Cerebellar cortex (tissue), 1 donor: ENCODE measurements at places on chromosomes 12 and 14.

GRCh38 chr12:3662521-3662921 is 90.4 kb downstream of the CRACR2A start:
- no peak for DNase-seq

- no peak for DNase-seq
These were observed 3.1 kb downstream of the DGKA start for GRCh38 chr12:55933799-55934742.

GRCh38 chr12:4483885-4484823 is 38.5 kb upstream of the FGF6 start:
- no peak for DNase-seq

GRCh38 chr12:113815031-113815430 is 151.1 kb downstream of the RBM19 start:
- no peak for DNase-seq

- no peak for DNase-seq
These were observed 806 bp downstream of the LTBR start for GRCh38 chr12:6384499-6385436.

- peak; percentile 32 for DNase-seq
These were observed 1.1 kb downstream of the ADSS1 start for GRCh38 chr14:104724981-104725771.

DNA sequence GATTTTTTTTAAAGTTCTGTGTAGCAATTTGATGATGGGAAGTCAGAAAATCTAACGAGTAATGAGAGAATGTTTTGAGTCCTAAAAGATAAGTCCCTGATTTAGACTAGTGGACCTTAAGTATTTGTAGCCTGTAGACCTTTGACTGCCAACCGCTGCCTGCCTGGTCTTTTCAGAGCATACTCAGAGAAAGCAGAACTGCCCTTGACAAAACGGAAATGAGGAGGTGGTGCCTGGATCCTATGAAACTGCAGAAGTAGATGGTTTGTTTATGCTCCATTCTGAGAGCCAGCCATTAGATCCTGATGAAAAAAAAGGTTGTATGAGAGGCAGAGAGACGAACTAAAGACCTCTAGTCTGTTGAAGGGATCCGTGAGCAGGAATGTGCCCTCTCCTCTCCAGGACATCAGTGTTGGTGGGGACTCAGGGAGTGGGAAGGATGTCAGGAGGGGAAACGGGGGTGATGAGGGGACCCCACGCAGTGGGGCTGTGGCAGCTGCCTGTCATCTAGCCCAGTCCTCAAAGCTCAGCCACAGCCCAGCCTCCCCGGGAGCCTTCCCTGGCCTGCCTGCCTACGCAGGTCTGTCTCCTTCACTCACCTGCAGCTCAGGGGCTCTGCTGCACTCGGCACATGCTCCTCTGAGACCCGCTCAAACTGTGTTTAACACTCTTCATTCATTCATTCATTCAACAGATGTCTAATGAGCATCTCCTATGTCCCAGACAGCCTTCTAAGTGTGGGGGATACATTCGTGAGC is 447.5 kb downstream of the AACS start:
- DNase-seq: no peak

GRCh38 chr12:114237230-114237629 is 168.7 kb downstream of the TBX5 start:
- DNase-seq: no peak

DNA sequence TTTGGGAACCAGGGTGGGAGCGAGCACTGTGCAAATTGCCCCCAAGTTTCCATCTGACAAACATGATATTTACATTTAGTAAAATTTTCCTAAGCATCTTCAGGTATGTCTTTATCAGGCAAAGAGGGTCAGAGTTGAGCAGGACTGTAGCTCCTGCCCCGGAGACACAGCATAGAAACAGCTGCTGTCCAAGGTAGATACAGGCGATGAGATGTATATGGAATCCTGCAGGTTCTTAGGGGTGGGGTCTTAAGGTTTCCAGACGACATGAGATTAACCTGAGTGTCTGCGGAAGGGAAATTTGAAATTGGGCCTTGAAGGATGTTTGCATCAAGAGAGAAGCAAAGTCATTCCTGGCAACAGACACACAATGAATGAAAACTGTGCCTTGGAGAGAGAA is 998.8 kb downstream of the AACS start:
- no peak for DNase-seq

DNA sequence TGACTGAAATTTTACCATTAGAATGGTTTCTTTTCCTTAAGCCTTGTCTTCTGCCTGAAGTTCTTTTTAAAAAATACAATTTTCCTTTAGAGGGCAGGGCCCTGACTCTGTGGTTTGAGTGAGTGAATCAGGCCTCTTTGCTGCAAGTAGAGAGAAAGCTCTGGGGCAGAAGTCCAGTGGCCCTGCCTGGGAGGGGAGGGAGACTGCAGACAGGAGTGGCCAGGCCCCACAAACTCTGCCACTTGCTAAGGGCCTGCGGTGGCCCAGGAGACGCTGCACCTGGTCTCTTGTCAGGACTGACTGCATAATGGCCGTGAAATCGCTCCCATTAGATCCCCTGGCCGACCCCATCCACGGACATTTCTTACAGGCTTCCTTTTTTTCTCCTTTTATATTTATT is 25.5 kb downstream of the TSPAN11 start:
- DNase-seq: no peak

DNA sequence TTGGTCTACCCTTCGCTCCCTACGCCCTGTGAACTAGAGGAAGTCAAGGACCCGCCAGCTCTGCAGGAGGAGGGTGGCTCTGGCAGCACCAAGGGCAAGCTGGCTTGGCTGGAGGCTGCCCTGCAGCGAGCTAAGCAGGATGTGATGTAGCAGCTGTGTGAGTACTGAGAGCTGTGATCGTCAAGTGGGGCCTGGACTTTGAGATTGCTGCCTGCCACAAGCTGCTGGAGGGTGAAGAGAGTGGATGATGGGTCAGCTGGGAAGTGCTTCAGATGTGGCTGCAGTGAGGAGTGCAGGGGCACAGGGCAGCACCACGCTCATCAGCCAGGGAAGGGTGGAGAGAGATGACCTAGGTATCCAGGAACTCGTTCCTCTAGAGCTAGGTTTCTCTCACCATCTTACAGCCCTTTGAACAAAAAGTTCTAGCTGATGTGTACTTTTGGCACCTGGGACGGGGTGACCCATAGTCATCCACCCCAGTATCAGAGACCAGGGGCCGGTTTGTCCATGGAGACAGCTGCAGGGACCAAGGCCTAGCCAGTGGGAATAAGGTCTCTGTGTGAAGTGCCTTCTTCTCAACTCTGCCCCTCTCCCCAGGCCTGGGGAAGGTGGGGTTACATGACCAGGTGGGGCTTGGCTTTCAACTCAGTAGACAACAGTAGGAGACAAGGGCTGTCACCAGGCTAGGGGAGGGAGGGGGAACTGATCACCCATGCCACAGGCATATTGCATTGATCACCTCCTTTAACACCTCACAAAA is 3.2 kb downstream of the KRT86 start:
- no peak for DNase-seq

- no peak for DNase-seq
These were observed 304.1 kb downstream of the ACSS3 start for GRCh38 chr12:81381951-81382350.

DNA sequence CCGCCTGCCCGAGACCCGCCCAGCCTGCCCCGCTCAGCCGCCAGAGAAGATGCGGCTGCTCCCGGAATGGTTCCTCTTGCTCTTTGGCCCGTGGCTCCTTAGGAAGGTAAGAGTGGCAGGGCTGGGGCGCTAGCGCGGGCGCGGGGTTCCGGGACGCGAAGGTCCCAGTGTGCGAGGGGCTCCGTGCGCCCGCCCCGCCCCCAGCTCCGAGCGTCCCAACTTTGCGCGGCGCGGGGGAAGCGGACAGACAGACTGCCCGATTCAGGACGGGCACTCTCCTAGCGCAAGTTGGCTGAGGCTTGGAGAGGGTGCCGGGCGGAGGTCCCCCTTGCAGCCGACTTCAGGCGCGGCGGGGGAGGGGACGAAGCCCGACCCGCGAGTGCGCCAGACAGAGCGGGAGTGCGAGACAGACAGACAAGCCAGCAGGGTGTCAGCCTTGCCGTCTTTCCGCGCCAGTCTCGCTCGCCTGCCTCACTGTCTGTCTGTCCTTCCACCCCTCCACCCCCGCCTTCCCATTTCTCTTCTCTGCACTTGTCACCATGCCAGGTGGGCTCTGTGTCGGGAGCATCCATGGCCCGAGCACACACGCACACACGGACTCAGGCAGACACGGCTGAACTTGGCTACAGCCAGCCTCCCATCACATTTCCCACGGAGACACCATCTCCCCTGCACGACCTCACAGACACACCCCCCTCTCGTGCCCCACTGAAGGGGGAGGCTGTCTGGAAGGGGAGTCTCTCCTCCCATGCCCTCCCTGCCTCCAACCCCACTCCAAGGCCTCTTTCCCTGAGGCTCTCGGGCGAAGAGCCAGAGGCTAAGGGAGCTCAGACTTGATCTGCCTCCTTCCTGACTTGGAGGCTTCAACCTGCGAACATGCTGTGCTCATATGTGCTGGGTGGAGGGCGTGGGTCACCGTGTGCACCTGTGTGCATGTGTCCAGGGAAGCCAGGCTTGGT is 606 bp downstream of the NXPH4 start:
- peak; percentile 68 for DNase-seq

DNA sequence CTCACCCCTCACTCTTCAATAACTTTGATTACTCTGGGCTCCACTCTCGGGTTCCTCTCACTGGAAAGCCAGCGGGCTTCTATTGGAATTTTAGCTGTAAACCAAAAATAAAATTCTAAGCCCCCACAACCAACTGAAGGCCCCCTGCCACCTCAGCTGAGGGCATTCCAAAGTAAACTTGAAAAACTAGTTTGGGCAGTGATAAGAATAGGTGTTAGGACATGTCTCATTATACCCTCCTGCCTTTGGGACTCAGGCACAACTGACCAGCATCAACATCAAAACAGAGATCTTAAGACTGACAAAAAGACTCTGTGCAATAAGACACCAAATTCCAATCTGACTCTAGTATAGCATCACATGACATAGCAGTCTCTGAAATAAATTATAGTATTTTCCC is 11.9 kb upstream of the TSPAN9 start:
- DNase-seq: no peak

- peak; percentile 43 for DNase-seq
These were observed 27.4 kb upstream of the GUCY2C start for GRCh38 chr12:14723763-14724162.

DNA sequence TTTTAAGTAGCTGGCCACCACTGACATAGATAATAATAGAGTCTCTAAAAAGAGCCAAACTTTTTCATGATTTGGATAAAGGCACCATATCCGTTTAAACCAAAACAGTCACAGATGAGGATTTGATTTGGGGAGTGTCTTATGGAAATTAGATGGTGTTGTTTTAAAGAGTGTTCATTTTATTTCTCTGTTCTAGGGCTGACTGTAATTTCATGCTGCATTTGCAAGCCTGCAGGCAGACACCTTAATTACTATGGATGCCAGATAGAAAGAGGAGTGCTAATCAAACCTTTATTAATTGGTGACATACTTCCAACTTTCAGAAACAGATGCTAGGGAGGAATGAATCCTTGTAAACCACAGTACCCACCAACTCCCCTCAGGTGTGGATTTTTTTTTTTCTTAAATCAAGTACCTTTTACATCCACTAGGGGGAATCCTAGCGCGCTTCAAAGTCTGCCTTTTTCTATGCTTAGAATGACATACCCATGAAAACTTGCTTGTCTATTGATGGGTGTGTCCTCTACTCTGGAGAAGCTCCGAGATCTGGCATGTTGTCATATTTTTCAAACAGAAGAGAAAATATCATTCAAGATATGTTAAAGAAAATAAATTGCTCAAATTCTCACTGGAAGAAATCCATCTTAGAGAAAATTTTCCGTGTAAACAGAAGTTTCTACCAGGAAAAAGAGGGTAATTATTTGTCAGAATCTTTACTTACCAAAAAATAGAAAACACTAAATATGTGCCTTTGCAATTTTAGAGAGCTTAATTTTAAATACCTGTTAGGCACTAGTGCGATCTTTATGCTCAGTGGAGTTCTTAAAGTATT is 14.2 kb upstream of the PLXNC1 start:
- DNase-seq: peak; percentile 64

GRCh38 chr12:82996168-82996812 is 309.6 kb downstream of the TMTC2 start:
- DNase-seq: no peak

DNA sequence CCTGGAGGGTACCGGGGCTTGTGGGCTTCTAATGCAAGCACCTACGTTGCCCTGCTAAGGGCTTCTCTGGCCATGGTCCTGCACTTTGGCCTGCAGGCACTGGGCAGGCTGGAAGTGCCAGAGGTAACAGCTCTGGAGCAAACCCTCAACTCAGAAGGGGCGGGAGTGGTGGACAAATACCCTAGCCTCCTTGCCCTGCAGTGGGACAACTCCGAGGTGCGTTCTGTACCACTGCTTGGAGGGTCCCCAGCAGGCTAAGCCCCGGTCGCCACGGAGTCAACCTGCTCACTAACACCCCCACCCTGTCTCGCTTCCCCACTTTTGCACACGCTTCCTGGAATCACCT is 20.4 kb upstream of the BEGAIN start:
- no peak for DNase-seq

DNA sequence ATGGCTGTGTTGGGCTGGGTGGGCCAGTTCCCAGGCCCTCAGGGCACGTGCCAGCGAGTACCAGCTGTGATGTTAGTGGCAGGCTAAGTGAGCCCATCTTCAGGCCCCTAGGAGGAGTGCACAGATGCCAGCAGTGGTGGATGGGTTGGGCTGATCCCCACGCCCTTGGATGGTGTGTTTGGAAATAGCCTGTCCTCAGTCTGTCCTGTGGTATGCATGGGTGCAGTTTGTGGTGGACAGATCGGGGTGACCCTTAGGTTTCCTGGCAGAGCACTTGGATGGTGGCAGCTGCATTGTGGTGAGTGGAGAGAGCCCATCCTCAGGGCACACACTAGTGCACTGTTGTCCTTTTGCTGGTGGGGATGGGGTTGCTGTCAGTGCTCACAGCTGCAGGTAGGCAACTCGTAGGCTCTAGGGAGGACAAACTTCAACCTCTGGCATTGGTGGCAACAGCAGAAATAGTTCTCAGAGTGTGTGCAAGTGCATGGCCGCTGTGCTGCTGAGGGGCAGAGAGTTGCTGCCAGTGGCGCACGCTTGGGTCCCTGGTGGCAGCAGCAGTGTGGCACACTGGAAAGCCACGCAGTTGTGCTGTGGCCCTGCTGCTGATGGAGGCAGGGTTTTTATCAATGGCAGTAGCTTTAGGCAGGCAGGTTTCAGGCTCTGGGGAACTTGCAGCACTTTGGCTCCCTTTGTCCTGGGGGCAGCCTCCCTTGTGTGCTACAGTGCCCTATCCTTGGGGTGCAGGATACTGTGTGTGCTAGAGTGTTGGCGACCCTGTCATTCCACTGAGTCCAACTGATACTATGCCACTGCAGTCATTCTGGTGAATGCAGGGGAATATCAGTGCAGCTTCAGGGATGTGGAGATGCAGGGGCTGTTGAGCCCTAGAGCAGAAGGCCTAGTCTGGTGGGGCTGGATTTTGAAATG is 65.5 kb downstream of the FBXO33 start:
- no peak for DNase-seq

- DNase-seq: no peak
These were observed 633 bp upstream of the RNU4-2 start for GRCh38 chr12:120292411-120292660.

GRCh38 chr12:106296179-106296877 is 6.2 kb upstream of the TCP11L2 start:
- no peak for DNase-seq

GRCh38 chr12:120230326-120230973 is 29.5 kb upstream of the RPLP0 start:
- peak; percentile 83 for DNase-seq
